Kidney epithelial cell (primary cell): ENCODE measurements at places on chromosomes 7 and 10. TPM values are rescaled to one million over a fixed set of nuclear protein-coding genes. Genes with fewer than 3 reads are reported as not detected.

SPAM1 gene
- not detected in 2 replicates for total RNA-seq

RSU1 gene
- total RNA-seq: 75.3 and 76.8 TPM in 2 replicates

HYAL4 gene
- not detected in 2 replicates for total RNA-seq

PNLIP gene
- total RNA-seq: not detected in 2 replicates

FAM25G gene
- 3.2 and 15.7 TPM in 2 replicates for total RNA-seq

ZCWPW1 gene
- total RNA-seq: 0.88 and 1.8 TPM in 2 replicates

CFAP58 gene
- 0.75 TPM in 2 replicates for total RNA-seq

SPOCK2 gene
- total RNA-seq: 48.8 and 53.2 TPM in 2 replicates

MYL7 gene
- total RNA-seq: 1.2 and 3.0 TPM in 2 replicates

ERVW-1 gene
- total RNA-seq: not detected in 2 replicates

MYO1G gene
- 0.04 and 0.27 TPM in 2 replicates for total RNA-seq

FIS1 gene
- 203 and 231 TPM in 2 replicates for total RNA-seq

HECW1 gene
- total RNA-seq: 0.46 and 0.82 TPM in 2 replicates

KLF6 gene
- 125 and 131 TPM in 2 replicates for total RNA-seq

ACHE gene
- 1.3 and 6.4 TPM in 2 replicates for total RNA-seq

HOXA4 gene
- total RNA-seq: 4.5 and 7.4 TPM in 2 replicates

NPFFR1 gene
- 0.04 and 0.21 TPM in 2 replicates for total RNA-seq

SHTN1 gene
- total RNA-seq: 12.0 TPM in 2 replicates

CDH23 gene
- total RNA-seq: 0.04 and 0.14 TPM in 2 replicates

AGR2 gene
- 7.4 and 20.2 TPM in 2 replicates for total RNA-seq

SPAG6 gene
- total RNA-seq: 0.79 and 1.2 TPM in 2 replicates

TET1 gene
- 1.2 and 2.1 TPM in 2 replicates for total RNA-seq
